Stimulated activated CD8-positive, alpha-beta memory T cell treated with anti-CD3 and anti-CD28 coated beads, Interleukin-2, amount 100 ng/mL, for 48 hours (primary cell): ENCODE measurements at places on chromosomes 7 and 10.

GRCh38 chr10:86538547-86538946, 17.0 kb upstream of the WAPL start:
- DNase-seq = no peak

DNA sequence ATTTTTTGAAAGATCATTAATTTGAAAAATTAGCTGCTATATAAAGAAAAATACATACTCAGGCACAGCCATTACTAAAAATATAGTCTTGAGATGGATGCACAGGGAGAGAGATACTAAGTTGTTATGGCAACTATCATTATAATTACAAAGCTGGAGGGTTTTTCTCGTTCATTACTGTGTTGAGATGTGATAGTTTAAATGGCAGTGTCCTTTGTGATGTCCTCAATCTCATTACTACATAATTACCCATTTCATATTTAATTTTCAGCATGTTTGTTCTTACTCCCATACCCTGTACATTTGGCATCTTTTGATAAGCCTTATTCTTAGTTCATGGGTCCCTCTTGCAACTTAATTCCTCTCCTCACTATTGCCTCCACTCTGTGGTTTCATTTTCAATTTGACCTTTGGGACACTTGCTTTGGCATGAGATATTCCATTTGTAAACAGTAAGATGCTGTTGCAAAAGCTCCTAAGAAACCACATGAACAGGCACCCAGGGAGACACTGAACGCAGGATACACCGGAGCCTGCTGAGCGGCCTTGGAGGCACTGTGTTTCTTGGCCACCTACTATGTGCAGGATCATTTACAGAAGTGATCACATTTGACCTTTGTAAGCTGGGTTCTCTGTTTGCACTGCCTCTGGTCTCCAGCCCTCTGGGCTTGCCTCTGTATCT, 4.8 kb upstream of the CPXM2 start:
- DNase-seq = no peak

DNA sequence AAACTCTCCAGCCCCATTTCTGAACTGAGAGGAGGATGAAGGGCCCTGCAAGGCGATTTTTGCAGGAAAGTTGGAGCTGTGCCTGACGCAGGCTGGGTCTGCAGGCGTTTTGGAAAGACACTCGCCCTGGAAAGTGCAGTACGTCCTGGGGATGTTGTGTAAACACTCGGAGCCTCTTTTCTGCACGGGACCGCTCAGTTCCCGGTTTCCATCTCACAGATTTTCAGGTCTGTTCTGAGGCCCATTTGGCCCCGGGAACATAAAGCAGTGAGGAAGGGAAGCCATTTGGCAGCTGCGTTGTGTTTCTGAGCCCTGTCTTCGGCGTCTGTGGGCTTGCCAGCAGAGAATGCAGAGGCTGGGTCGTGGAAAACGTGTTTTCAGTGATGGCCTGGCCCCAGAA, 655.0 kb upstream of the MGMT start:
- no peak for DNase-seq

- no peak for DNase-seq
These were observed 6.7 kb downstream of the GSDME start for GRCh38 chr7:24750441-24751055.

- no peak for DNase-seq
These were observed 25.0 kb downstream of the IGF2BP3 start for GRCh38 chr7:23445326-23445725.

- DNase-seq = no peak
These were observed 198.5 kb downstream of the PAXIP1 start for GRCh38 chr7:154804449-154804848.

- no peak for DNase-seq
These were observed 1183.9 kb upstream of the C7orf33 start for GRCh38 chr7:147406521-147407135.

DNA sequence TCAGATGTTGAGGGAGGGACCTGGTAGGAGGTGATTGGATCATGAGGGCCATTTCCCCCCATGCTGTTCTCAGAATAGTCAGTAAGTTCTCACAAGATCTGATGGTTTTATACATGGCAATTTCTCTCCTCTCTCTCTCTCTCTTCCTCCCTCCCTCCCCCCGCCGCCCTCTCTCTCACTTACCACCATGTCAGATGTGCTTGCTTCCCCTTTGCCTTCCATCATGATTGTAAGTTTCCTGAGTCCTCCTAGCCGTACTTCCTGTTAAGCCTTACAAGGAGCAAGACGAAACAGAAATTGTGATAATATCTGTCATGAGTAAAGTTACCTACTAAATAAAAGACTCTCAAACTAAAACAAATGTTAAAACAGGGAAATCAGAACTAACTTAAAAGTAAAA, 19.9 kb upstream of the GPR141 start:
- DNase-seq = no peak

DNA sequence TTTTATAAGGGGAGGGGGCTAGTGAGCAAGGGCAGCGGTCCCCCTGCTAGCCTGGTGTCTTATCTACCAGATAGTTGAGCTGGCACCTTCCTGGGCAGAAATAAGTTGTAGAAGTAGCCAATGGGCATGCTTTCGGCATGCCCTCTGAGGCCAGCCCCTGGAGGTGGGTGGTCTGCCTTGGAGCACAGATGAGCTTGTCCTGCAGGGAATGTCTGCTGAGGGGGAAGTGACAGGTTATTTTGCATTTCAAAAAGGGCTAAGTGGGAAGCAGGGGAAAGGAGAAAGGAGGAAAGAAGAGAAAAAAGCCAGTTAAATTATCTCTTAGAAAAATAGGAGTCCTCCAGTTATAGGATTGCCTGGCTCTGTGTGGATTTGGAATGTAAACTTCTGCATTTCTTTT, 88.9 kb downstream of the GPR26 start:
- DNase-seq = no peak

DNA sequence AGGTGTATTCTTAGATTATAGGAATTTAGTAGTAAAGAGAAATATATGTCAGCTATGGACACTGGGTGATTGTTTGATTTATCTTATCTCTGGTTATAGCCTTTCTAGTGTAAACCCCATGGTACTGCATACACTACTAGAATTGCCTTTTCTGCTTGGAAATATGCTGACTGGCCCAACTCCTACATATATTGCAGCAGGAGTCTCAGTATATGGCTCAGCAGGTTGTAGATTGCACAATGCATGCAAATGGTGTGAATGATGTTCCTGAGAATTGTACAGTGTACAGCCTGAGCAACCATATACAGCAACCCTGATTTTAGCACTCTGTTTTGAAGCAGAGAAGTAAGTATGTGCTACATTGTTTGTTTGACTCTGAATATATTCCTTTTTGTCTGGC, 153.4 kb upstream of the NPY start:
- no peak for DNase-seq

DNA sequence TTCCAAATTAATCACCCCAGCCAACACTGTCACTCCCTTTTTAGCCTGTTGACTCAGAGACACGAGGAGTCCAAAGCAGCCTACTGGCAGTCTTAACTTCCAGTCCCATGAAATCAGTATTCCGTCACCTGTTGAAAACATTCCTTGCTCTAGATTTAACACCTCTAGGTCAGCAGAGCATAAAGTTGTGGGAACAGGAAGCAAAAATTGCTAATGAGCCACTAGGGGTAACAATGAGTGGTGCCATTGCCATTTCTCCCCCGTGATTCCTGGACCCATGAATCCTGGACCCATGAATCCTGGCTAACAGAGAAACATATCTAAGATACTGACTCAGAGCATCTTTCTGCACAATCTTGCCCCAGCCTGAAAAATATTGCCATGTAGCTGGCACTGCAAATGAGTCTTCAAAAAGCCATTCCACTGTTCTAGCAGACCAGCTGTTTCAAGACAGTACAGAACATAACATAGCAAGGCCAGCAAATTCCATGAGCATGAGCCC, 252.7 kb upstream of the PTER start:
- no peak for DNase-seq

DNA sequence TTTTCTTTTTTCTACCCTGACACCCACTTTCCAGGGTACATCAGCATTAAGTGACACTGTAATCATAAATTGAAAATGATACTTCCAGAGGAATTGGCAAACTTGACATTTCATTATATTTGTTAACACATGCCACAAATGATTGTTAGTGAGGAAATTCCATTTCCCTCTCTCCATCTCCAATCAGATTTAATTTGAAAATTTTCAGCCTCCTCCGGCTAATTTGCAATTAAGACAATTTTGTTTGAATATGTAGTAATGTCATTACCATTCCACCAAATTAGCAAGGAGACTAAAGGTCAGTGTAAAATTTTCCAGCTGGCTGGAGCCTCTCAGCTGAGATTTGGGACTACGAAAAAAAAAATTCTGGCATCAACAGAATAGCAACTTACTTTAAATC, 242.7 kb downstream of the FOXP2 start:
- DNase-seq = no peak

GRCh38 chr10:97291357-97292096, 910 bp downstream of the ARHGAP19 start:
- no peak for DNase-seq

DNA sequence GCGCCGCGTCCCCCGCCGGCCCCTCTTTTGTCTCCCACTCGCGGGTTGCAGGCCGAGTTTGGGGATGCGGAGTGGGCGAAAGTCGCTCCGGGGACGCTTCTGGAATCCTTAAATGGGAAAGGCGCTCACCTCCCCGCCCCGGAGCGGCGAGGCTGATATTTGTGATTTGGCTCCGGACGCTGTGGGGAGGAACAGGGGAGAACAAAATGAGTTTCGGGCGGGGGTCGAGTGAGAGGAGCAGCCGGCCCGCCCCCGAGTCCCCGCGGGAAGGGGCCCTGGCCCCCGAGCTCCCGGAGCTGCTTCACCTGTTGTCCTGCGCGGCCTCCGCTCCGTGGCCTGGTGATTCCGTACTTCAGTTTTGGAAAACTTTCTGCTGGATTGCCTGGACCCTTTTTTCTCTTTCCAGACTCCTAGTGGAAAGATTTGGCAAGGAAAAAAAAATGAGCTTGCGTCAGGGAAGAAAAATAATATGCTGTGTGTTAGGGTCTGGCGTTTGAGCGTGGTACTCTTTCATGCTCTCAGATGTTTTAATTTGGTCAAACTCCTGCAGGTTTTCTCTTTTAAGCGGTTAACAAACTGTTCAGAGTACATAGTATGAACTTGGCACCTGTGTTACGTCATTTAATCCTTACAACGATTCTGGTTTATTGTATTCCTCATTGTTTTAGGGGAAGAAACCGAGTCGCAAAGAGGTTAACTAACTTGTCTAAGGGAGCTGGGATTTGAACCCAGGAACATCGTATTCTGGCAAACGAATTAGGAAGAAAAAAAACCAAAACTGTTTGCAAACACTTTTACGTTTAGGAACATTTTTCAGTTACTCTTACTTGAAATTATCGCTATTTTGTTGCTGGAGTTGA, 924 bp downstream of the BMPR1A start:
- DNase-seq = no peak

DNA sequence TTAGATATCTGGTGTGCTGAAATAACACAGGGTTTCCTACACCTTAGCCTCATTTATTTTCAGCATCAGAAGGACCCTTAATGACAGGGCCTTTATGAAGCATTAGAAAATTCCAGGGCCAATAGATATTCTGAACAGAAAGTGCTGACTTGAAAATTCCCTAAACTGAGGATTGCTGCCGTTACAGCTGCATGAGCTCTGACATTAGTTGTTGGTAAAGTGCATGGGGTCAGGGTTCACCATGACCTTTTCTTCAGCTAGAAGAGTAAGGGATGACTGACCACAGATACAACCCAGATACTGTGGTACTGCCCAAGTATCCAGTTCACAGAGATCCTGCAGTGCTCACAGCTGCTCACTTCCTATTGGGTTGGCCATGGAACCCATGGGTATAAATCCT, 181.7 kb upstream of the SLC25A13 start:
- DNase-seq = no peak

- no peak for DNase-seq
These were observed 20.0 kb downstream of the KCP start for GRCh38 chr7:128890306-128891109.

GRCh38 chr10:110214371-110214826, 7.0 kb downstream of the MXI1 start:
- no peak for DNase-seq

GRCh38 chr7:156095908-156096539, 283.8 kb upstream of the SHH start:
- DNase-seq = peak; percentile 6

DNA sequence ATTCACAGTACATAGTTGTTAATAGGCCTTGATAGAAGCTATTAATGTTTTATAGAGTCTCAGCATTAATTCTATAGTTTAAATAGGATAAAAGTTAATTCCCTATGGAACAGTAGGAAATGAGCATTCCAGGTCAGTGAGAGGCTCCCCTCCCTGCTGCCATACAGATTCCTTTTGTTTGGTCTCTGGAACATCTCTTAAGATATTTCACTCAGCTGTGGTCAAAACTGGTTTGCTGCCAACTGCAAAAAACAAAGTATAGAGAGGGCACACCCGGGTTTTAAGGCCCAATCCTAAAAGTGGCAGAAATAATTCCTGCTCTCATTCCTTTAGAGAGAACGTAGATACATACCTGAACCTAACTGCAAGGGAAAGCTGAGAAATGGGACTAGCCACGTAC, 51.3 kb downstream of the MDFIC start:
- DNase-seq = no peak

DNA sequence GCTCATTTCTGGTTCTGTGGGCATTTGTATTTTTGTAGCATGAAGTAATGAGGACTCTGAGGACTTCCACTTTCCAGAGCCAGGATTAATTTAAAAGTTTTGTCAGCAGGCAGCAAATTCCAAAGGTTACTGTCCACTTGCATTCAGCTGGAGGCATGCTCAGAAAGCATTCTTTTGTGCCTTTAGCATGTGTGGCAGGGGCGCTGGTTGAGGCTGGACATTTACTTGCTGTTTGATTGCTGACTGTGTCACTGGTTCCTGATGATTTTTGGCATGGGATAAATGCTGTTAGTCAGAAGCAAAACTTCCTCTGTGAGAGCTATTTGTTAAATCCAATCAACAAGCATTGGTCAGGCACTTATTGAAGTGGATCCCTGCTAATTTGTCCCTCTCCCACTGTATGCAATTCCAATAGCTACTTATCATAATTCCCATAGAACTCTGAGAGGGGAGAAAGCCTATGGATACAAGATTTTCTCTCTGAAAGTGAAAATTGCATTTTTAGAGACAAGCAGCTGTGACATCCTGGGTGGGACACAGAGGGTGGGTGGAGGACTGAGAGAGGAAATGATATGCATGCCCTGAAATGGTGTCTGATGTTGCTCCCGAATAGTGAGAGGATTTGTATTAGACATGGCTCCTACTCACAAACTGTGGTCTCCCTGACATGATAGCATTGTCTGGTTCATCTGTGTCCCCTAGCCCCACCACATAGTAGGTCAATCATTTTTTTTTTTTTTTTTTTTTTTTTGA, 161.2 kb upstream of the WDR11 start:
- DNase-seq = no peak

DNA sequence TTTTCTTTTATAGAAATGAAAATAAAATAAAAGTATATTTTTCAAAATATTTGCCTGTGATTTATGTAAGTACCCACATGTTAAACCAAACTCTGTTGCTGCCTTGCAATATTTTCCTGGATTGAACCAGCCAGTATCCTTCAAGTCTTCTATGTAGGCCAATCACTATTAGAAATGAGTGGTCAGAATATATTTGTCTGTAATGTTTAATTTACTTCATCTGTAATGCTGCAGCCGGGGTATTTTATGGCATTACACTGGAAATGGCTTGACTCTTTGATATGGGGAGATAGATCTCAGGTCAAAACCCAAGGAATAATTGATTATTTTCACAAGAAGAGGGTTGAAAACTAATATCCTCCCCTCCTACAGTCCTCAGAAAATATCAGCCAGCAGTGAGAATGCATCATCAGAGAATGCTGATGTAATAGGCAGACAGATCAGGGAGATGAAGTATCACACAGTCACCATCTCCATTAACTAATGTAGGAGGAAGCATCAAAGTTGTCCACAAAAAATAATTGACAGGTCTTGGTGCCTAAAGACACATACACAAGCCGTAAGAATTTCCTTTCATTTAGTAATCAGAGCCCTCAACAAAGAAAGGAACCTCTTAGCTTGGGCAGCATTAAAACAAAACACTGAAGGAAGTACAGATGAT, 82.5 kb downstream of the VWDE start:
- no peak for DNase-seq
